ENCODE measurements at places on chromosomes 4 and X.

GRCh38 chr4:78692822-78693170 lies 83.4 kb upstream of the BMP2K start:
- no peak for DNase-seq

DNA sequence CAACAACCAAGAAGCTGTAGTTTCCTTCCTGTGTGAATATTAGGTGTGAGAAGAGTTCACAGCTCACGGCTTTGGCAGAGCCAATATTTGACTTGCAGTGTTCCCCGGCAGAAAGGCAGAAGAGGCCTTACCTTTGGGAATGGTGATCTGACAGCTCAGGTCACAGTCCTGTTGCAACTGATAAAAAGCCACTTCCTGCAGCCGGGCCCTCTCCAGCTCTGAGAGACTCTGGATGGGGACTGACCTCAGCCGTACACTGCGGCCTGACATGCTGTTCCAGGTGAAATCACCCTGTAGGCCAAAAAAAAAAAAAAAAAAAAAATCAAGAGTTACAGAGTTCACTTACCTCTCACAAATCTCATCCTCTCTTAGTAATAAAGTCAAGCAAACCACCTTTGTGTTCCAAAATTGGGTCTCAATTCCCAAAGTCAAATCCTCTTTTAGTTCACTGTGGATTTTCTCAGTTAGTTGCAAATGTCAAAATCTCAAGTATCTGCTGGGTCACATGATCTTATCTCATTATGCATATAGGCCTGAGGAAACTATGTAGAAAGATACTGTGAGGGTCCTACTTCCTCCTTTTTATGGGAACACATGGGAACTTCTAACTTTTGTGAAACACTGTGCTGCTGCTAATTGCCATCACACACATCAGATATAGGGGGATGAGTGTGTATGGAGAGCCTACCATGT lies 38.6 kb upstream of the AMELX start:
- no peak for DNase-seq

DNA sequence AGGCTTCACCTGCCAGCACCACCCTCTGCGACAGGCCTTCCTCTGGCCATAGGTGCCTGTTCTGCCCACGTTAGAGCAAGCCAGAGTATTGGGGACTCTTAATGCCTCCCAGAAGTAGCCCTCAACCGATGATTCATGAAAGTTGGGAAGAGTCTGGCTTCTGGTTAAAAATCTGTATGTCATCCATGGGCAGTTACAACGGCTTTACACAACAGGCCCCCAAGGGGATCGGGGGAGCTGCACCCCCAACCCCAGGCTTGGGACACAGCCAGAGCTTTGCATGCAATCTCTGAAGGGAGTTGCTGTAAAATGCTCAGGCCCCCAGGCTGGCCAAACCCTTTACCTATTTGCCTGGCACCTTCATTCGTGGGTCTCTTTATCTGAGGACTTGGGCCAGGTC lies 5.4 kb upstream of the CYTL1 start:
- DNase-seq = no peak

DNA sequence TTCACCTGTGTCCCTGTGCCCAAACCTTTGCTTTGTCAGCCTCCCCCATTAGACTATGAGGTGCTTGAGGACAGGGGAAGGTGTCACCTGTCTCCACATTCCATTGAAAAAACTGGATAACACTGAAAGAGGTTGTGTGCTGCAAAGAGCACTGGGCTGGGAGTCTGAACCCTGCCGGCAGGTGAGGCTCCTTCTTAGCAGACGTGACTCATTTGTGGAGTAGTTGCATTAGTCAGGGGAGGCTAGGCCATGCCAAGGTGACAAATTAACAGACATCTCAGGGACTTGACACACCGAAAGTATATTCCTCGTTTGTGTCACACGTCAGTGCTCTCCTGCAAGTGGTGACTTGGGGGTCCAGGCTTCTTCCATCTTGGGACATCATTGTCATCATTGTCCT lies 95.9 kb upstream of the STX18 start:
- DNase-seq = no peak

DNA sequence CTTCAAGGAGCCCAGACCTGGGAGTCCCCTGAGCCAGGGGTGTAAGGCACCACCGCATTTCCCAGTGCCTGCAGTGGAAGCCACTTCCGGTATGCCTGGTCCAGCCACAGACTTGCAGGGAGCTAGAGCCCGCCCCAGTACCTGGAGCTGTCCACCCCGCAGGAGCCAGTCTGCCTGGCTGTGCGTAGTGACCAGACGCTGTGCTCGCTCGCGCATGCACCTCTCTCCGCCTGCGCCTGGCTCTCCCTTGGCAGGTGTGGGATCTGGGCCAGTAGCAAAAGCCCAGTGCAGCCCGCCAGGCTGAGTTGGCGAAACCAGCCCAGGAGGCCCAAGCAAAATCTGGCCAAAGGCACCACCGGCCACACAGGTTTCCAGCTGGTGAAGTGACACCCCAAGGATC lies 973.7 kb upstream of the AGA start:
- no peak for DNase-seq

GRCh38 chr4:92047209-92047875 lies 256.4 kb upstream of the GRID2 start:
- no peak for DNase-seq

- DNase-seq = no peak
Observed at GRCh38 chr4:183347566-183347965, 25.3 kb upstream of the CLDN24 start.

DNA sequence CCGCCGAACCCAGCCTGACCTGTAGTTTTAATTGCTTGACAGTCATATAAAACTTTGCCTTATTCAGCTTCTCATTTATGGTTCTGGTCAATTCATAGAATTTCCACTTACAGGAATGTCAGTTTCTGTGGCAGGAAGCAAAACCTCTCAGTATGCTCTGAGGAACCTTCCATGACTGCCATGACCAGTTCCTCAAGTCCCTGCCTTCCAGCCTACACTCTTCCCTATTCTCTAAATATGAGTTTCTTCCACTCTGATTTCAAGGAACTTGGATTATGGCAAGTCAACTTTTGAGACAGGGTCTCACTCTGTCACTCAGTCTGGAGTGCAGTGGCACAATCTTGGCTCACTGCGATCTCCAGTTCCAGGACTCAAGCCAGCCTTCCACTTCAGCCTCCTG lies 26.0 kb upstream of the NSUN7 start:
- DNase-seq = no peak

- no peak for DNase-seq
Observed at GRCh38 chr4:4386736-4387392, at the start of gene NSG1. Gene NSG1, plus strand, starts transcription at chr4:4387102. Its CDS starts 528 bp downstream, at chr4:4387630.

- DNase-seq = no peak
Observed at GRCh38 chrX:95919605-95920004, 765.0 kb upstream of the DIAPH2 start.

DNA sequence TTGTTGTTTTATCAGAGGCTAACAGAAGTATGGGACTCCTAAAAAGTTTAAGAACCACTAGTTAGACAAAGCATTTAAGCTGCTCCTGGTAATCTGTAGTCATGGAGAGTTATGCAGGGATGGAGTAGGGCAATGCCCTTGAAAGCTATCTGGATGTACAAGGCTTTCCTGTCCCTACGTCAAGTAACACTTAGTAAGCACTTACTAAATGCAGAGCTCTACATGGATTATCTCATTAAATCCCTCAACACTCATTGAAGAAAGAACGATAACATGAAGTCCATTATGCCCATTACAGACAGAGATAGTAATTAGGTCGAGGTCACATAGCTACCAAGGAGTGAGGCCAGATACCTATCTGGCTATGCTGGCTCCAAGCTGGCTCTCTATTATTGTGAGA lies 33.2 kb downstream of the PPEF2 start:
- no peak for DNase-seq

- DNase-seq = no peak
Observed at GRCh38 chr4:86631166-86631565, 37.1 kb downstream of the PTPN13 start.

GRCh38 chr4:80045786-80046185 lies 27.2 kb downstream of the ANTXR2 start:
- DNase-seq = no peak

- no peak for DNase-seq
Observed at GRCh38 chrX:77603635-77604336, 156.6 kb downstream of the FGF16 start.

- no peak for DNase-seq
Observed at GRCh38 chr4:168150420-168151050, 58.2 kb downstream of the ANXA10 start.

- no peak for DNase-seq
Observed at GRCh38 chr4:147597561-147597960, 19.6 kb upstream of the TMEM184C start.

DNA sequence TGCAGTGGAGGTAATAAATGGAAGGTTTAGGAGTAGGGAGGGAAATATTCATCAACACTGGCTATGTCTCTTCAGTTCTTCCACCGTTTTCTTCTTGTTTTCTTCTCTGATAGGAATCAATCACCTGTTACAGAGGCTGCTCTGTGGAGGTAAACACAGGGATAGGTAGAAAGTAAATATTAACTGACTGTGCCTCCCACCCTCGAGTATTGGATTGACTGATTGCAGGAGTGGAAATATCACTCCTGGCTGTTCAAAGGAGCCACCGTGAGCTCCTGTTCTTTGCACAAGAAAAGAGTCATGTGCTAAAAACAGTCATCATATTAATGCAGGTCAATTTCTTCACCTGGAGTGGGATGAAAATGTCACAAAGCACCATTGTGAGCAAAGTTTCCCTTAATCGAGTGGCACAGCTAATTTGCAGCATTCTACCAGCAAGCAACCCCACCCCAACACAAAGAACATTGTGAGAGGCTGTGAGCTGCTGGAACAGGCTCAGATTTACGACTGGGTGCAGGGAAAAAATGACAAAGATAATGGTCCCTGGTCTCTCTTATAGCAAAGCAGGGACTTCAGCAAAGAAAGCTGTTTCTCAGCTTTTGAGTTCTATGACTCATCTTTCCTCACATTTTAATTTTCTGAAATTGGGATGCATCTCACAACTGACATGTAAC lies 113.7 kb upstream of the TSPAN5 start:
- DNase-seq = no peak

- no peak for DNase-seq
Observed at GRCh38 chr4:111631215-111631999, 513.8 kb upstream of the FAM241A start.

DNA sequence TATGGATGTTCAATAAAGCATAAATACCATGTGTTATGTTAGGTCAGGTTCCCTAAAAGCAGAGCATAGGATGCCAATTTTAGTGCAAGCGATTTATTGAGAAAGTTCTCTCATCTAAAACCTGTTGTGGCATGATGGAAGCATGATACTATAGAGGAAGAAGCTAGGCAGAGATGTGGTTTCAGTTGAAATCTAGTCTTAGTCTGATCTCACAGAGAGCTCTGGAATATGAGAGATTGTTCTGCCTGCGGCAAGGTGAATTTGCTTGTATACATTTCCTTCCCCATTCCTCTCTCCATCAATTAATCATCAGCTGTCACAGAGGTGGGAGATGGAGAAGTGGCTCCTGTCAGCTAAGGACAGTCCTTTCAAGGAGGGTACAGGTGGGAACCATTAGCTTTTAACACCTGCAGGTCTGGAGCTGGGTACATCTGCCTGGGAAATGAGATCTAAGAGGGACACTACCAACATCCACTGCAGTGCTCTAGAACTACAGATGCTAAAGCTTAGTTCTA lies 252.4 kb downstream of the CFAP299 start:
- no peak for DNase-seq

GRCh38 chr4:74449571-74450297 lies 4.8 kb downstream of the AREG start:
- DNase-seq = no peak

DNA sequence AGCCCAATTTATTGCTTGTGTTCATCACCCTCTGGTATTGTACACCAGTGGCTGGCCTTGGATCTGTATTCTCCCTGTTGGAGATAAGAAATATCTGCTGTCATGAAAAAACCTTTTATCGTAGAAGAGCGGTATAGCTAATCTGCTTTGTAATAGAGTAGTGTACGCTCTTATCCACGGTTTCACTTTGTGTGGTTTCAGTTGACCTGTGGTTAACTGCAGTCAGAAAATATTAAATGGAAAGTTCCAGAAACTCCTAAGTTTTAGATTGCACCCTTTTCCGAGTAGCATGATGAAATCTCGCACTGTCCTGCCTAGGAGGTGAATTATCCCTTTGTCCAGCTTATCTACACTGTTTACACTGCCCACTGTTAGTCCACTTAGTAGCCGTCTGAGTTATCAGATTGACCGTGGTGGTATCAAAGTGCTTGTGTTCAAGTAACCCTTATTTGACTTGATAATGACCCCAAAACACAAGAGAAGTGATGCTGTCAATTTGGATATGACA lies 42.4 kb downstream of the KDM6A start:
- no peak for DNase-seq

- DNase-seq = no peak
Observed at GRCh38 chr4:119204916-119205315, 7.6 kb upstream of the USP53 start.

DNA sequence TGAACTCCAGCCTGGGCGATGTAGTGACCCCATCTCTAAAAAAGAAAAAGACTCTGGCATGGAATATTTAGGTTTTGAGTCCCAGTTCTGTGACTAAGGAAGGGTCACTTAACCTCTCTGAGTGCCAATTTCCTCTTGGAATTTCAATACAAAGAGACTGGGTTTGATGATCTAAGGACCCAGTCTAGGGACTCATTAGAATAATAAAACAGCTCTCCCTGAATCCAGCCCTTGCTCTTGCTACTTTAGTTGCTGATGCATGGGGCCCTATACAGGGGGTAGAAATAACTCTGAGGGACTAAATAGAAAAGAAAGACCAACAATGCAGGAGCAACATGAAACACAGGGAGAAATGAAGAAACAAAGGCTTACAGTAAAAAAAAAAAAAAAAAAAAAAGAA lies 12.6 kb downstream of the C4orf54 start:
- no peak for DNase-seq

GRCh38 chr4:139728840-139729239 lies 63.2 kb downstream of the MGST2 start:
- DNase-seq = no peak

DNA sequence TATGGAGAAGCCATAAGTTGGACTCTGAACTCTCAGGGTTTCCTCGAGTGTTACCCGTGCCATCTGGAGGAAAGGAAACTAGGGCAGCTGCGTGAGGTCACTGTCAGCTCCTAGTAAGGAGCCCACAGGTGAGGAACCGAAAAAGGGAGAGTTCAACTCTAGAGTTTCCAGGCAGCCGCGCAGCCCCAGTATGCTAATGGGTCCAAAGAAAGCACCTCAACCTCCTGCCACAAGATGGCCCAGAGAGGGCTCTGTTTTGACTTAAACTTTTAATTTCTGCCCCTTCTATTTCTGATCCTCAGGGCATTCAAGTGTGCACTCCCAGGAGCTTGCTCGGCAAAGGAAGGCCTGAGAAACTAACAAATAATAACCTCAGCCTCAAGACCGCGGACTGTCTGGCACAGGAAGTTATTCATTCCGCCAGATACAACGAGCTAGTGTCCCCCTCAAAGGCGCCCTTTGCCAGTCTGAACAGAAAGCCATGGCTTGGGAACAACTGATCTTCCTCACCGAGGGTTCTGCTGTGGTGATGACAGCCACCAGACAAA lies 13.9 kb downstream of the SCARB2 start:
- DNase-seq = no peak

GRCh38 chrX:7263961-7264360 lies 116.0 kb upstream of the PUDP start:
- DNase-seq = no peak
